H1 (cell line): ENCODE measurements at places on chromosomes 13 and 19. TPM values are rescaled to one million over a fixed set of nuclear protein-coding genes. Genes with fewer than 3 reads are reported as not detected.

GRCh38 chr19:2517881-2518601 lies 42.1 kb downstream of the GADD45B start:
- no peak for DNase-seq

GRCh38 chr19:46731584-46731983 lies 14.3 kb upstream of the FKRP start:
- DNase-seq: no peak

The SOX21 gene
- polyA plus RNA-seq: 3.9 and 9.3 TPM in 2 replicates

The TLE6 gene
- polyA plus RNA-seq: 2.9 and 3.4 TPM in 2 replicates
